Stimulated activated naive B cell treated with anti-CD40 and anti-IgM and Interleukin-4, amounts not matched to agents 10 μg/mL and 1 μg/mL and 100 μg/mL, for 72 hours (primary cell): ENCODE measurements at places on chromosomes 3 and 15.

DNA sequence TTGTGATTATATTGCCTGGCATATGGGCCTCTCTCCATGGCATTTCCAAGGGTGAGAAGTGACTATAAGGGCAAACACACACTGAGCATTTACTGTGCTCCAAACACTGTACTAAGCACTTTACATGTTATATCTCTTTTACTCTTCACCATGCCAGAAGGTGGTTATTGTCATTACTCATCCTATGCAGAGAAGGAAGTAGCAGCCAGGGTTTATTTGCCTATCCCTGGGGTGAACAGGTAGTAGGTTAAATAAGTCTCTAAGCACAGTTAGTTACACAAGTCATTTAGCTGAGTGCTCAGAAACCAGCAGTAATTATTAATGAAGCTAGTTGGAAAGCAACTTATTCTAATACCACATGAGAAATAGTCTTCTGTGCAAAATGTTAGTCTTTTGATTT is 109.9 kb upstream of the SYNPR start:
- DNase-seq = no peak

- no peak for DNase-seq
These were observed 217.4 kb upstream of the TPM1 start for GRCh38 chr15:62825191-62825590.

DNA sequence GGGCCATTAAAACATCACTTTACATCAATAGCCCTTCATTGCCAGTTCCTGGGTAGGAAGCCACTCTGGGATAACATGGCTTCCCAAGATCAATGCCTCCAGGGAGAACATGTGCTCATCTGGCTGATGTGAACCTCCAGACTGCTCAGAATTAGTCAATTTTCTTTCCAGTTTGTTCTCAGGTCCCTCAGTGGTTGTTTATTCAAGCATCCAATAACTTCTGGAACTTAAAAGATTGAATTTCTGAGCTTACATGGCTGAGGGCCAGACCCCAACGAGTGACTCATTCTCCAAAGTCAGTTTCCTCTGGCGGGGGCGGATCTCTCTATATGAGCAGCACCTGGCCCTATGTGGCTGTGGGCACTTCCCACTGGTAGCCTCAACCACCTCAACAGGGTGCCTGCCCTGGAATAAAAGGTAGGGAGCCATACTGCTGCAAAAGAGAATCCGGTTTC is 34.0 kb downstream of the LYZL4 start:
- DNase-seq = peak; percentile 4

DNA sequence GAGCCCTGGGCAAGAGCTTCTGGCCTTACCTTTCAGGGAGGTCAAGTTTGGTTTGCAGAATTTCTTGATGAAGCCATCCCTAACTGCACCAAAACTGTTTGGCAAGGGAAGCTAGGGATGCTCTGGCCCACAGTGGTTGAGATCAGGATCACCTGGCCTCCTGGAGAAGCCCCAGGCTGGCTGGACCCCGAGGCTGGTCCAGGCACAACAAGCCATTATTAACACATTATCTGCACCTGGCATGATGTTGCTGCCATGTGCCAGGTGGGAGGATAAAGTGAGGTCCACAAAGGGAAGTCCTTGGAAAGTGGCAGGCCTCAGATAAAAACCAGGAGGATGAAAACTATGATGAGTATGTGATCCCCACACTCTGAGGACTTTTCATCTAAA is 35.9 kb upstream of the DUSP7 start:
- DNase-seq = no peak

DNA sequence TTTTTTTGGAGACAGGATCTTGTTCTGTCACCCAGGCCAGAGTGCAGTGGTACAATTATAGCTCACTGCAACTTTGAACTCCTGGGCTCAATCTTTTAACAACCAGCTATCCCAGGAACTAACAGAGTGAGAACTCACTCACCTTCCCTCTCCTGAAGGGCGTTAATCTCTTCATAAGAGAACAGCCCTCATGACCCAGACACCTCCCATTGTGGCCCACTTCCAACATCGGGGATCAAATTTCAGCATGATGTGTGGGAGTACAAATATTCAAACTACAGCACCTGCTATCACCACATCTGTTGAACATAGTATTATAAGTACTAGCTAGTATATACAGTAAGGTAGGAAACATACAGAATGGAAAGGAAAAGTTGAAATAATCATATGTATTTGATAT is 132.5 kb downstream of the DOCK3 start:
- DNase-seq = no peak

GRCh38 chr15:79376383-79376782 is 55.8 kb upstream of the MINAR1 start:
- DNase-seq = no peak

DNA sequence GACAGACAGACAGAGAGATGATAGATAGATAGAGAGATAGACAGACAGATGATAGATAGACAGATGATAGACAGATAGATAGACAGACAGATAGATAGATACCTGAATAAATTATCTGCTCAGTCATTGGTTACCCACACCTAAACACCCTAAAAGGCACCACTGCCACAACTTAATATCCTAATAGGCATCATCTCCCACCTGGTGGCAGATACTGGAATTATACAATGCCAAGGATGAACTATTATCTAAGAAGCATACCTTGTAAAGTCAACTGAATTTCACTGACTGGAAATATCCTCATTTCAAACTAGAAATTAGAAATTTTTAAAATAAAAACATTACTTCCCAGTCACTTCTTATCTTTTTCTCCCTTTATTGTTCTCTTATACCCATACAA is 19.4 kb upstream of the ATP8B4 start:
- no peak for DNase-seq

DNA sequence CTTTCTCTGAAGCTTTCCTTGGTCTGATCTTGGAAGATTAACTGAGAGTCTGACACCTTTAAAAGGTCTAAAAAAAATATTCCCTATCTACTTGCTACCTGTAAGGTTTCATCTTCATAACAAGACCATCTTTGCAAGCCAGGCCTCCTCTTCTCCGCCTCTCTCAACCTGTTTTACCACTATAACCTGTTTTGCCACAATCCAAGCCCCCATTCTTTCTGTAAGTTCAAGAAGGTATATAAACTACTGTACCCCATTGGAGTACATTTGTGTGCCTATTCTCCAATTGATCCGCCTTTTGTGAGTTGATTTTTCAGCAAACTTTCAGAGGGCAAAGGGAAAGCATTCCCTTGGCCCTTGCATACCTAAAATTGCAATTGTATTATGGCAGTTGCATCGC is 319.3 kb upstream of the NECTIN3 start:
- DNase-seq = no peak

- no peak for DNase-seq
These were observed 393.5 kb upstream of the ARRDC4 start for GRCh38 chr15:97566961-97567360.

GRCh38 chr3:182621435-182622240 is 171.7 kb upstream of the ATP11B start:
- DNase-seq = no peak

DNA sequence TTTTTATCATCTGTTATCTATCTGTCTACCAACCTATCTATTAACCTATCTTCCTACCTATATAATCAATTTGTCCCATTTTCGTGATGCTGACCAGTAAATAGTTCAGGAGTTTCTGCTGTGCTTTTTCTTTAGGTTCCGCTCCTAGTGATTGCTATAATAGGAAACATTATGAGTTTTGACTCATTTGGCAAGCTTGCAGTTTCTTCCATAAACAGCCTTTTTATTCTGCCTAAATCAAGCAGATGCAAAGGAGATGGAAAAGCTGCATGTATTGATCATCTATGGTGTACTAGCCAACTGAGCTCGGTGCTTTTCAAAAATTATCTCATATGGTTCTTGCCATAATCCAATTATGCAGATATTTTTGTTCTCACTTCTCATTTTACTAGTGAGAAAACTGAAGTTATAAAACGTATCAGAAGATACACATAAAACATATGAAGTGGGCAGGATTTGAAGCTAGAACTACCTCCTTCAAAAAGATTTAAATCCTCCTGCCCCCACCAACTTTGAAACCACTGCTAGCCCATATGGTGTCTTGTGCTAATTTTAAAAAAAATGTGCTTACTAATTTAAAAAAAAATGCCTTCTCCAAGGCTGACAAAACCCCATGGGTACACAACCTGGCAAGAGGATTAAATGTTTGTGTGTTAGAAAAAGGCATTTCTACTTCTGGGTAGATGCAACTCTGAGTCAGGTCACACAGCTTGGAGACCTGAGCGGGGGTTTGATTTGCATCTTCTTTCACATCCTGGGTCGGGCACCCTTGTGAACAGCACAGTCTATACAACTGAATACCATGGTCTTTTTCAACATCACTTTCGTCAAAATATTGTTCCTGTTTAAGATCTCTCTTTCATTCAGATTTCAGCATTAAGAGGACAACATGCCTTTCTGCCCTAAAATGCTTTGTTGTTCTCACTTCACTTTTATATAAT is 267.0 kb downstream of the CHL1 start:
- no peak for DNase-seq

DNA sequence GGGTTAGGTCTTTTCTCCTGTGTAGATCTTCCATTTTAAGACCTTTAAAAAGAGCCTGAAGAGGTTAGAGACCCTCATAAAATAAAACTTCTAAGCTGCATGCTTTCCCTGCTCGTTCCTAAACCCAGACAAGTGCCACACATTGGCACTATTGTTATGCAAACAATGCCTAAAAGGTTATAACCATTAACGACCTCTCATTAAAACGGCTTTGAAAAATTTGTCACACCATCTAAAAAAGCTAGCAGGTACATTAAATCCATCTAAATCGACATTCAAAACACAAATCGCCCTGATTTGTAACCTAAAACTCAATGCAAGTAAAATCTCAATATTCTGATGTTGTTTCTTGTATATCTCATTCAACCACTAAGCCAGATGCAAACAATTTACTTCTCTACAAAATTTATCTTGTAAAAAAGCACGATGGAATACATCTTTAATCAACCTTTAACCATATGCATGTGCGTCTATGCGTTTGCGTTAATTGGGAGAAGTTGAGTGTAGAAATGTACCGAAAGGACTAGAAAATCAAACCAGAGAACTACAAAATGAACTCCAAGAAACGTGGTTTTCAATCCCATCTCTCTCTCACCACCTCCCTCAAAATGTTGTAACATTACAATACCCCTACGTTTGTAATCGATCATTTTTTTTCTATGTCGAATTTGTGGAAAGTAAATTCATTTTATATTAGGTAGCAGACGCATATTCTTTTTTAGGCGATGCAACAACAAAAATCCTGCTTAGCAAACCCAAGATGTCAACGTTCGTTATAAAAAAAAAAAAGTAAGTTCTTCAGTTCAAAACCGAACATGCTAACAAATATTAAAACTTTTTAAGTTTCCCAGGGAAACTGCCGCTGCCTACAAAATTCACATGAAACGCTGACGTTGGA is 1.2 kb downstream of the ALDH1A2 start:
- DNase-seq = no peak

GRCh38 chr15:58551764-58552504 is 120.1 kb downstream of the LIPC start:
- no peak for DNase-seq

GRCh38 chr3:178777718-178778411 is 241.6 kb downstream of the KCNMB2 start:
- no peak for DNase-seq

- no peak for DNase-seq
These were observed 1.4 kb downstream of the PDZRN3 start for GRCh38 chr3:73623346-73623745.

DNA sequence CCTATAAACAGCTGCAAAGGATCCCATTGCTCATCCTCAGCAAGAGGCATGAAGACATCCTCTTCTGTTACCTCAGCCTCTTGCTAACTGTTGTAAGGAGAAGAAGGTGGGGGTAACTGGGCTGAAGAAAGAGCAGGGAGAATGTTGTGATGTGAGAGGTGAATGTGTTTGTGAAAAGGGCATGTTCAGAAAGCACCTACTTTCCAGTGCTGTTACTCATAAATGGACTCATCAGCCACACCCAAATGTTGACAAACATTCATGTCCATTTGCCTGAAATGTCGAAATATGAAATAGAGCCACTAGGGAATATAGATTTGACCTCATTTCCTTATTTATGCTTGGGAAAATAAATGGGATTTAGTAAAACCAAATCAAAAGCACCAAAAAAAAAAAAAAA is 12.6 kb downstream of the SLC24A1 start:
- DNase-seq = no peak

GRCh38 chr15:85755471-85755870 is 39.3 kb downstream of the KLHL25 start:
- DNase-seq = no peak

DNA sequence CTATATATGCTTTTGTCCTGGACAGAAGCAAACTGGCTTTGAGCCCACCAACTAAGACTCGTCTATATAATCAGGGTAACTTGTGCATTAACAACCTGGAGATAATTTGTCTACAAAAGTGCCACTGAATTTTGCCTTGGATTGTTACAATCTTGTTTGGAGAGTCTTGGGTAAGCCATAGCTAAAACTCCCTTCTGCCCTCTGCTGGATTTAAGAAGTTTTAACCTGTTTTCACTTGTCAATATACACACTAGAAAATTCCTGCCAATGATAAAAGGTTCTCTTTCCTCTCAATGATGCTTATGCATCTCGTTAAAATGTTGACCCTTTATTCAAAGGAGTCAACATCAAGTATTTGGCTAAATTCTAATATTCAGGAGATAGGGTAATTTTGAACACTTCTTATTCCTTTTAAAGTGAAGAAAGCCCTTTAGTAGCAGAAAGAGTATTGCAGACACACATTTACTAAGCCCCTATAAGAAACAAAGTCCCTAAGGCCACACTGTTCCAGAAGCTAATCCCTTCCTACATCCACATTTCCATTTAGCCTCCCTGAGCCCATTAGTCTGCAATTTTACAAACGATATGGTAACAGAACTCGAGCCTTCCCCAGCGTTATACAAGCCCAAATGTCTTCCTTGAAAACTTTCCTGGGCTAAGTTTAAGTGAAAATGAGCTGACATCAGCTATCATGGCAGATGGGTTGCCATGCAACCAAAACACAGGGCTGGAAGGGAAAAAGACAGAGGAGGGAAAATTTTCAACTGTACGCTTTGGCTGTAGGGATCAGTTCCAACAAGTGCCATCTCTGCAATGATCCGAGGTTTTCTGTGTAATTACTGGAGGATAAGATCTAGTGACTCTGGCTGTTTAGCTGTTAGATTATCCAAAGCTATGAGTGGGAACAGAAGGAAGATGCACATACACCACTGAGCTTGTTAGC is 75.9 kb upstream of the FGF12 start:
- no peak for DNase-seq

DNA sequence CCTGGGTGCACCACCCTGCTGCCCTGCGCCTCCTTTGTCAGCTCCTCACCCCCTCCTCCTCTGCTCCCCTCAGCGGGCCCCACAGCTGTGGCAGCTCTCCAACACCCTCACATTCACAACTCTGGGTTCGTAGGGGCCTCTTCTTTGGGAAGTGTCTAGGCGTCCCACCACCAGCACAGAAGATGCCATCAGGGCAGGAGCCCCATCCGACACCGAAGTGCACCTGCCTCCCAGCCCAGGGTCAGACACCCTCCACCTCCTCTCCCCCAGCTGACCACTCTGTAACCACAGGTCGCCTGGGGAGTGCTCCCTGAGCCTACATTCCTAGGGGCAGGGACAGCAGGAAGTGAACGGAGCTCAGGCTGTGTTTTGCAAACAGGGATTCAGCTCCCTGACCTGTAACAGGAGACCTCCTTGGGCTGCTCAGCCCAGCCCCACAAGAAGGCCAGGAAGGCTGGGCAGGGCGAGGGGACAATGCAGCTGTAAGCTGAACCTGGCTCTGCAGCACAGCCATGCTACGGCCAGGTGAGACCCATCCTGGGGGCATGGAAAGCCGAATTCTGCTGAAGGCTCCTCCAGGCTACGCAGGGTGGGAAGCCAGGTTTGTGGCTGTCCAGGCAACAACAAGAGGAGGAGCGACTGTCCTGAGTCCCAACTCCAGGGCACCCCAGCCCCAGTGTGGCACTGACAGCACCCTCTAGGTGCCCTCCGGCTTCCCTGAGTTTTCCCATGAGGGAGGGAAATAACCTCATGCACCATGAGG is 269.0 kb downstream of the GOLGA6L6 start:
- DNase-seq = no peak
